ENCODE measurements at places on chromosomes 1 and 21.

DNA sequence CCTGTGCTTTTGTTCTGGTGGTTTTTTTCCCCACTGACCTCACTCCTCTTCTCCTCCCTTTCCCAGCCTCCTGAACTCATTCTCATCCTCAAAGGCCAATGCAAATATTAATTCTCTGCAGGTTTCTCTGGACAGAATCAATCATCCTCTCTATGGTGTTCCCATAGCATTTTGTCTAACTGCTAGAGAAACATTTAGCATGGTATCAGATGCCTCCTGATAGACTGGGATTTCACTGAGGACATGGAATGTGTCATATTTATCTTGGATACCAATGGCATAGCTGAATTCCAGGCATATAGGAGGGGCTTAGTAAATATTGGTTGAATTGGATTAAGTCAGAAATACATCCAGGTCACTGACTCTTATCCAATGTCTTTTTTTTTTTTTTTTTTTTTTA, 46.1 kb upstream of the SRP9 start:
- no peak for DNase-seq

DNA sequence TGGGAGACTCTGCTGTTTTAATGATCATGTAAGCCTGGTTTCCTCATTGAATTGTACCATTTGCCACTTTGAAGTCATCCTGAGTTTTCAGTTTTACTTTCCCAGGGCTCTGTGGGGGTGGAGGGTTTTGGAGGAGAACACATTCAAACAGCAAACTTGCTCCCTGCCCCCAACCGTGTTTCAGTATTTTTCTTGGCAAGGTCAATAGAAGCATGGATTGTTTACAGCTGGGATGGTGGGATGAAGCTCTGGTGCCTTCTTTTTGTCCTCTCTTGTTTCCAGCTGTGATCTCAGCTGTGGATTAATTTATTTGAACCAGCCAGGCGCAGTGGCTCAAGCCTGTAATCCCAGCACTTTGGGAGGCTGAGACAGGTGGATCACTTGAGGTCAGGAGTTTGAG, 54.3 kb upstream of the SERBP1 start:
- no peak for DNase-seq

DNA sequence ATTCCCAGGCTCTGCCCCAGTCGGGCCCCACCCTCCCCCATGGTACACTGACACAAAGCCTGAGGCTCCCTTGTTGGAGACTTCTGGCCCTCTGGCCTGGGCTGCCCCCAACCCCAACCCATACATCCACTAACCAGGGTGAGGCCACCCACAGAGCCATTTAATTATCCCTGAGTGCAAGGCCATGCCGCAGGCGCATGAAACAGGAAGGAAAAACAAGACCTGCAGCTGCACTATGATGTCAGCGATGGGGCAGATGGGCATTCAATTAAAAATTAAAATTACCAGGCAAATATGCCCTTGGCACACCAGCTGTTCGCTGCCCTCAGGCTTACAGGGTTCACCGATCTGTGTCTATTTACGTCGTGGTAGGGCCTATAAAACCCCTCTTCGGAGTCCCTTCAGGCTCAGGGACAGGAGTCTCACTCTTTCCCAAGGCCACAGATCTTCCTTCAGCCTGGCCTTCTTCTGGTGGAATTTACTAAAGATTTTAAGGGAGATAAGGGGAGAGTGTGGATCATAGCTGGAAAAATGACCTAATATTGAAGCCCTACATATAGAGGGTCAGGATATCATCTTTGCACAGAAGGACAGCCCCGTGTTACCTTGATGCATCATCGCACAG, 29.6 kb upstream of the RGS16 start:
- no peak for DNase-seq

DNA sequence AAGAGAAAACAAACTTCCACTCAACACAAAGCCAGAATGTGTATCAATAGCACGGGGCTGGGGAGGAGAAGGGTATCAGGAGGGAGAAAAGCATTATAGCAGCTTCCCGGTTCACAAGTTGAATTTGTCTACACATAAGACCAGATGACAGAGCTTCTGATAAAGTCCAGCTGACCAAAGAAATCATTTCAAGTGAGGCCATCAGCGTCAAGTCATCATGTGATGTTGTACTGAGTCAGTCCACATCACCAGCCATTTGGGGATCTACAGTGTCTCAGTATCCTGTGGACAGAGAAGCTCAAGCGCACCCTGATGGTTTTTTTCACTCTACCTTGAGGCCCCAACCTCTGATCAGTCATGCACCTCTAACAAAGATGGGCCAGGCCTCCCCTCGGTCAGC, 33.0 kb downstream of the SETD4 start:
- no peak for DNase-seq

GRCh38 chr1:35659589-35659988, 18.3 kb upstream of the PSMB2 start:
- no peak for DNase-seq

DNA sequence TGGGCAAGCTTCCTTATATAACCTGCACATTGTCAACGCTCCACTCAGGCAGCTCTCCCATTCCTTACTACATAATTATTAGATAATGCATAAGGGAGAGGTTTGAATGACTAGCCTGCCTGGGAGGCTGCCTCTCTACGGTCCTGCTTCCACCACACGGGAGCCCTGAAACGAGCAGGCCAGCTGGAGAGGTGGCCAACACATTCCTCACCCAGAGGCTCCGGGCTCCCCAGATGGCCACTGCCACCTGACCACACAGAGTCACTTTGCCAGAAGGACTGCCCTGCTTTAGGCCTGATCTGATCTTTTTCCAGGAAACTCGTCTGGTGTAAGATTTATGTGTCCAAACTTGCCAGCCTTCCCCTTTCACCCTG, 27.9 kb downstream of the HIVEP3 start:
- DNase-seq, result peak; percentile 33
